ENCODE measurements at places on chromosomes 13 and 19. TPM values are rescaled to one million over a fixed set of nuclear protein-coding genes. Genes with fewer than 3 reads are reported as not detected.
A peak's percentile ranks its signal among the peaks of the same experiment; 100 is the strongest.

ADPRHL1 gene
- 1.5 TPM for total RNA-seq

GRCh38 chr13:50476577-50477285, 366.8 kb downstream of the DLEU7 start:
- peaks cover 8% of the 10 kb centered on the region for H3K27me3 ChIP-seq
- no peaks in the 10 kb centered on the region for H3K4me1 ChIP-seq
- H3K4me3 ChIP-seq: no peak overlapping the region
- H3K36me3 ChIP-seq: no peaks in the 10 kb centered on the region

- H3K4me1 ChIP-seq: no peaks in the 10 kb centered on the region
- H3K27me3 ChIP-seq: peaks cover 20% of the 10 kb centered on the region
- no peaks in the 10 kb centered on the region for H3K36me3 ChIP-seq
- no peak overlapping the region for H3K27ac ChIP-seq
- H3K4me3 ChIP-seq: no peak overlapping the region
Observed at GRCh38 chr13:109652531-109652930, 133.9 kb downstream of the IRS2 start.

ZNF419 gene
- 10.1 TPM for total RNA-seq

CERS1 gene
- 1.5 TPM for total RNA-seq

GRCh38 chr13:41465241-41465847, 8.0 kb downstream of the RGCC start:
- DNase-seq: peak; percentile 55
- no peaks in the 10 kb centered on the region for H3K36me3 ChIP-seq
- H3K27ac ChIP-seq: peak overlapping the region; percentile 73
- peaks cover 5% of the 10 kb centered on the region for H3K27me3 ChIP-seq
- peaks cover 20% of the 10 kb centered on the region for H3K4me1 ChIP-seq

GPI gene
- 159 TPM for total RNA-seq

SLC5A5 gene
- total RNA-seq: not detected

GRCh38 chr13:20911037-20911436, 8.5 kb upstream of the XPO4 start:
- H3K4me3 ChIP-seq: no peak overlapping the region
- H3K27ac ChIP-seq: no peak overlapping the region
- peaks cover 18% of the 10 kb centered on the region for H3K27me3 ChIP-seq

- no peak overlapping the region for H3K27ac ChIP-seq
- no peak for DNase-seq
- H3K4me3 ChIP-seq: no peak overlapping the region
- peaks cover 33% of the 10 kb centered on the region for H3K4me1 ChIP-seq
- peaks cover 8% of the 10 kb centered on the region for H3K36me3 ChIP-seq
Observed at GRCh38 chr13:73278186-73278585, 219.4 kb downstream of the KLF5 start.

- H3K27ac ChIP-seq: no peak overlapping the region
- H3K27me3 ChIP-seq: no peaks in the 10 kb centered on the region
- no peak for DNase-seq
- no peaks in the 10 kb centered on the region for H3K4me1 ChIP-seq
- no peak overlapping the region for H3K4me3 ChIP-seq
Observed at GRCh38 chr13:94298346-94298745, 181.1 kb downstream of the DCT start.

DNA sequence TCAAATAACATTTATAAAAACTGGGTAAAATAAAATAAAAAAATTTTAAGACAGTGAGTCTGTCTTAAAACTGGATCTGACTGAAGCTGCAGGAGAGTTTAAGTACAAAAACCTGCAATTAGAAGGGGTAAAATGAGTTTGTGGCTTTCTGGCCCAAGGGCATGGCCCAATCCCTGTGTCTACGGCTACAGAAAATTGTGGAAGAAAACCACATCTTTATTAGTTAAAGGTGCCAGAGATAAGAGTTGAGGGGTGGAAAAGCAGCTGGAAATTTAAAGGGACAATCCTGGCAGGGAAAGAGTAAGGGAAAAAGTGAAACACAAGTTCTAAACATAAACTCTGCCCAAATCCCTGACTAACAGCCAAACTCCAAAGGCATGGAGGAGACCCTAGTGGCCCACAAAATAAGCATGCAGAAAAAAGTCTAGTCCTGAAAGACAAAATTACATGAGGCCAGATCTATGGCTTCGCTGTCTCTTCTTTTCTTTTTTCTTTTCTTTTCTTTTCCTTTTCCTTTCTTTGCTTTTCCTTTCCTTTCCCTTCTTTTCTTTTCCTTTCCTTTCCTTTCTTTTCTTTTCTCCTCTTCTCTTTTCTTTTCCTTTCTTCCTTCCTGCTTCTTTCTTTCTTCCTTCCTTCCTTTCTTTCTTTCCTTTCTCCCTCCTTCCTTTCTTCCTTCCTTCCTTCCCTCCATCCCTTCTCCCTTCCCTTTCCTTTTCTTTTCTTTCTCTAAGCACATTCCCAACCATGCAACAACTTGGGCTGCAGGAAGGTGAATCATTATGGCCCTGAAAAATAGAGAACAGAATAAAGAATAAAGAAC, 23.5 kb upstream of the DLEU7 start:
- DNase-seq: no peak
- H3K36me3 ChIP-seq: no peaks in the 10 kb centered on the region
- no peak overlapping the region for H3K27ac ChIP-seq
- H3K27me3 ChIP-seq: peaks cover 9% of the 10 kb centered on the region
- no peak overlapping the region for H3K4me3 ChIP-seq
- no peaks in the 10 kb centered on the region for H3K4me1 ChIP-seq

- peak overlapping the region; percentile 34 for H3K27ac ChIP-seq
- DNase-seq: no peak
- peak overlapping the region; percentile 45 for H3K4me3 ChIP-seq
Observed at GRCh38 chr13:100876044-100876403, 201.4 kb upstream of the TMTC4 start.

DNA sequence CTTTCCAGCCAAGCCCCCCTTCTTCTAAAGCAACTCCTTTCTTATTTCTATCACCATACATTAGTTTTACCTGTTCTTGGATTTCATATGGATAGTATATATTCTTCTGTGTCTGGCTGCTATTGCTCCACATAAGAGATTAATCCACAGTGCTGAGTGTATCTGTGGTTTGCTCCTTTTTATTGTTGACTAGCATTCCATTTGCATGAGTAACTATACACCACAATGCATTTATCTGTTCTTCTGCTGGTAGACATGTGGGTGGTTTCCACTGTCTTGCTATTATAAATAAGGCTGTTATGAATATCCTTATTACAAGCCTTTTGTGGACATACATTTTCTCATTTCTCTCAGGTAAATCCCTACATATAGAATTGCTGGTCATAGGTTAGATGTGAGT, 138.2 kb downstream of the SLC7A1 start:
- peak; percentile 89 for DNase-seq
- no peaks in the 10 kb centered on the region for H3K36me3 ChIP-seq
- H3K27me3 ChIP-seq: peaks cover 14% of the 10 kb centered on the region

RB1 gene
- total RNA-seq: 38.0 TPM

DNA sequence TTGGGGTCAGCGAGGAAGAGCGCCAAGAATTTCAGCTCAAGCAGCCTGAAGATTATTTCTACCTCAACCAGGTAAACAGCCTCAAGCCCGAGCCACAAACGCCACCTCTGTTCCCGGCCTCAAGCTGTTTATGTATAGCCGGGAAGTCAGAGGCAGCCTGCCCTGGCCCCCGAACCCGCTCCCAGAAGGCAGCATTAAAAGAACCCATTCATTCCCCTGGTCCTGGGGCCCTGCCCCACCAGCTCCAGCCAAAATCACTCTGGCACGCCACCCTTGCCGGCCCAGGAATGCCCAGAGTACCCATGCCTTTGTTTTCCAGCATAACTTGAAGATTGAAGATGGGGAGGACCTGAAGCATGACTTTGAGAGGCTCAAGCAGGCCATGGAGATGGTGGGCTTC, 61.2 kb upstream of the USE1 start:
- H3K36me3 ChIP-seq: peaks cover 20% of the 10 kb centered on the region
- H3K4me3 ChIP-seq: no peak overlapping the region
- H3K4me1 ChIP-seq: no peaks in the 10 kb centered on the region
- no peaks in the 10 kb centered on the region for H3K27me3 ChIP-seq

- no peaks in the 10 kb centered on the region for H3K27me3 ChIP-seq
- no peak overlapping the region for H3K27ac ChIP-seq
- H3K4me1 ChIP-seq: no peaks in the 10 kb centered on the region
- peak overlapping the region; percentile 56 for H3K4me3 ChIP-seq
Observed at GRCh38 chr19:55809381-55810058, 22.3 kb downstream of the NLRP11 start.

BSPH1 gene
- total RNA-seq: not detected

DNA sequence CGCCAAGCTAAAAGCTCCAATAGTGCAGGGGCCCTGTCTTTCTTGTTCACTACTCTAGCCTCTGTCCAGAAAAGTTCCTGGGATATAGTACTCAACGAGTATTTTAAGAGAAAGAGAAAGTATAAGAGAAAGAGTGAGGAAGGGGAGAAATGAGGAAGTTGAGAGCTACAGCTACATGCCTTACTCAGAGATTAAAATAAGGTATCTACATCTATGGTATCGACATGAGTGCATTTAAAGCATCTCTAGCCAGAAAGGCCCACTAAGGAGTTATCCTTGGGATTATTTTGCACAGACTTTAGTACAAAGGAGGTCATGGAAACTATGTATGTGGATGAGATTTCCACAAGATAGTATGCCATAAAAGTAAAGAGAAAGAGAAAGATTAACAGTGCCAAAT, 28.5 kb downstream of the MYCBP2 start:
- H3K36me3 ChIP-seq: peaks cover 11% of the 10 kb centered on the region
- H3K27me3 ChIP-seq: no peaks in the 10 kb centered on the region
- H3K27ac ChIP-seq: no peak overlapping the region

KRTDAP gene
- not detected for total RNA-seq

- no peak overlapping the region for H3K27ac ChIP-seq
- H3K4me3 ChIP-seq: no peak overlapping the region
- no peaks in the 10 kb centered on the region for H3K36me3 ChIP-seq
- no peaks in the 10 kb centered on the region for H3K27me3 ChIP-seq
- H3K4me1 ChIP-seq: no peaks in the 10 kb centered on the region
Observed at GRCh38 chr13:93147298-93147645, 79.3 kb upstream of the GPC6 start.

- no peak overlapping the region for H3K4me3 ChIP-seq
- H3K4me1 ChIP-seq: no peaks in the 10 kb centered on the region
- no peaks in the 10 kb centered on the region for H3K36me3 ChIP-seq
- DNase-seq: no peak
Observed at GRCh38 chr13:59178344-59178743, 985.4 kb downstream of the DIAPH3 start.

DNA sequence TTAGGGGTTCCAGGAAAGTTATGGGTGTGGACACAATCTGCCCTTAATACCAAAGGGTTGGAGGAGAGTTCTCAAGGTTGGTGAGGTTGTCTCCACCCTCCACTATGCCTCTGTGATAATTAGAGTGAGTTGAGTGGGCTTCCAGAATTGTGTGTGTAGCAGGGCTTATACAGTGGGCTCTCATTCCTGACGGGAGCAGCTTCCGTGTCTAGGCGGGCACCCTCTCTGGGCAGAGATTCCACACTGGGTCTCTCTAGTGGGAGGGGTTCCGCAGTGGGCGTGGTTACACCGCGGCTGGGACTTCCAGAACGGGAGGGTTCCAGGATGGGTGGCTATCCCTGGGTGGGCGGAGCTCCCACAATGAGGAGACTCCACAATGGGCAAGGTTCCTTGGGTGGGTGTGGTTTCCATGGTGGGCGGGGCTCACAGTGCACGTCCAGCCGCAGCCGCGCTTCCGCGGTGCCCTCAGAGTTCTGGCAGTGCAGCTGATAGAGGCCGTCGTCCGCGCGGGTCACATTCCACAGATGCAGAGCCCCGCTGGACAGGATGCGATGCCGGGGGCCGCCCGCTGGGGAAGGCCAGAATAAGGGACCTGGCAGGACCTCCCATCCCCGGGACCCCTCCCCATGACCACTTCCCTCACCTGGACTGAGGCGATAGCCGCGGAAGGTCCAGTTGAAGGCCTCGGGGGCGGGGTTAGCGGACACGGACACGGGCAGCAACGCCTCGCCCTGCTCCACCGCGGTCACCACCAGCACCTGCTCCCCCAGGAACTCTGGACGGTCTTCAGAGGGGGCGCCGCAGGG, 8.4 kb downstream of the NPHS1 start:
- no peaks in the 10 kb centered on the region for H3K36me3 ChIP-seq
- no peak for DNase-seq
- H3K27me3 ChIP-seq: peaks cover 45% of the 10 kb centered on the region
- peaks cover 5% of the 10 kb centered on the region for H3K4me1 ChIP-seq
- H3K4me3 ChIP-seq: no peak overlapping the region
- no peak overlapping the region for H3K27ac ChIP-seq

PSG1 gene
- total RNA-seq: 9.0 TPM

KLK5 gene
- not detected for total RNA-seq

- H3K27ac ChIP-seq: peak overlapping the region; percentile 71
- peak overlapping the region; percentile 58 for H3K4me3 ChIP-seq
- no peaks in the 10 kb centered on the region for H3K27me3 ChIP-seq
- H3K36me3 ChIP-seq: peaks cover 17% of the 10 kb centered on the region
- H3K4me1 ChIP-seq: peaks cover 59% of the 10 kb centered on the region
Observed at GRCh38 chr13:105334211-105334610, 1201.3 kb downstream of the EFNB2 start.

ZNF417 gene
- total RNA-seq: 8.1 TPM

- H3K4me1 ChIP-seq: no peaks in the 10 kb centered on the region
- H3K4me3 ChIP-seq: no peak overlapping the region
- DNase-seq: peak; percentile 34
- no peaks in the 10 kb centered on the region for H3K36me3 ChIP-seq
- H3K27me3 ChIP-seq: peaks cover 5% of the 10 kb centered on the region
- no peak overlapping the region for H3K27ac ChIP-seq
Observed at GRCh38 chr19:51552996-51553725, 17.9 kb upstream of the ZNF175 start.

DNA sequence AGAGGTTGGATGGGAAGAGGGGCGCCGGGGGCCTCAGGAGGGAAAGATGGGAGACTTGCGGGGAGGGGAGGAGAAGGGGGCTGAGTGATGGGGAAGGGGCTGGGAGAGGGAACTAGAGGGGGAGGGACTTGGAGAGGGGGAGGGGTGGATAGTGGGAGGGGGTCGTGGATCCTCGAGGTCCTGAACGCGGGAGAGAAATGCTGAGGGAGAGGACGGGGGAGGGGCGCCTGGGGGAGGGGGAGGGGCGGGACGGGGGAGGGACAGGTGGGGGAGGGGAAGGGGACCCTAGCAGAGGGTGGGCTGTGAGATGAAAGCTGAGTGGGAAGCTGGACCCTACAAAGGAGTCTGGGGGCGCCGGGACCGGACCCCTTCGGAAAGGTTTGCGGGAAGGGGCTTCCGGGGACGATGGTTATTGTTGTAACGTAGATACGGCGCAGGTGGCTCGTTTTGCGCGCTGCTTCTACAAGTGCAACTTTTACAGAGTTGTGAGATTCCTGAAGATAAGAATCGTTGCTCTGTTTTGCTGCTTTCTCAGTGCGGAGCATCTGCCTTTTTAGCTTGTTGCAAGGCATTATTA, 418 bp downstream of the ZNF444 start:
- H3K36me3 ChIP-seq: no peaks in the 10 kb centered on the region
- H3K27ac ChIP-seq: peak overlapping the region; percentile 97
- H3K4me3 ChIP-seq: peak overlapping the region; percentile 86
